Stimulated activated CD4-positive, alpha-beta T cell treated with anti-CD3 and anti-CD28 coated beads, Interleukin-2, amount 100 ng/mL, for 24 hours (primary cell): ENCODE measurements at places on chromosomes 13 and 19.

- DNase-seq: no peak
Measured at GRCh38 chr13:113822956-113823744, 40.7 kb downstream of the GAS6 start.

GRCh38 chr19:45767410-45767880 lies 1.6 kb downstream of the SIX5 start:
- no peak for DNase-seq

DNA sequence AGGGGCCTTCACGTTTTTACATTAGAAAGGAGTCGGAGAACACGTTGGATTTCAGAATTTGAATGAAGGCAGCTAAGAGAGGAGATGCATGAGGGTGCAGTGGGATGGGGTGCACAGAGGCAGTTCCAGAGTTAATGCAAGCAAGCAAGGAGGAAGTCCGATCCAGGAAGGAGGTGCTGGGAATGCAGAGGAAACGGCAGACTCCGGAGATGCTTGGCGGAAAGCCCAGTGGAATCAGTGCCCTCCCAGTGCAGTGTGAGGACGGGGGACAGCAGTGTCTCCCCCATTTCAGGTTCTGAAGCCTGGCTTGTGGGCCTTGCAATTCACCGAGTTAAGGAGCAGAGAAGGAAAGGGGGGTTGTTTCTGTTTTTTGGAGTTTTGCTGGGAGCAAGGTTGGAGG lies 100.4 kb downstream of the COL4A2 start:
- no peak for DNase-seq

DNA sequence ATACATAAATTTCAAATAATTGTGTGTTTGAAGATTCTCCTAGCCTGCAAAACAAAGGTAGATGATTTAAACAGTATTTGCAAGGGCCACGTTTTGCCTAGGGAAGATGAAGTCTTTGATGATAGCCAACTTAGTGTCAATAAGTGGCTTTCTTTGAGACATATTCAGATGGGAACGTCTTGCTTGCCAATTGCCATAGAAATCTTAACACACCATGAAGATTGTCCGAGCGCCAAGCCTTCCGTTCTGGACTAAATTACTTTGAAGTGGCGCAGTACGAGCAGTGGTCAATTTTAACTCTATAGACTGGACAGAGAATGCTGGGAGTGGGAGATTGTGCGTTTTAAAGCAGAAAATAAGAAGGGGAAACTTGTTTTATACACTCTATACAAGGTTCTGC lies 9.9 kb downstream of the ZIC5 start:
- no peak for DNase-seq

GRCh38 chr13:31538067-31539042 lies 201.0 kb upstream of the RXFP2 start:
- no peak for DNase-seq

GRCh38 chr19:756236-756635 lies 5.3 kb downstream of the MISP start:
- DNase-seq: peak; percentile 25

DNA sequence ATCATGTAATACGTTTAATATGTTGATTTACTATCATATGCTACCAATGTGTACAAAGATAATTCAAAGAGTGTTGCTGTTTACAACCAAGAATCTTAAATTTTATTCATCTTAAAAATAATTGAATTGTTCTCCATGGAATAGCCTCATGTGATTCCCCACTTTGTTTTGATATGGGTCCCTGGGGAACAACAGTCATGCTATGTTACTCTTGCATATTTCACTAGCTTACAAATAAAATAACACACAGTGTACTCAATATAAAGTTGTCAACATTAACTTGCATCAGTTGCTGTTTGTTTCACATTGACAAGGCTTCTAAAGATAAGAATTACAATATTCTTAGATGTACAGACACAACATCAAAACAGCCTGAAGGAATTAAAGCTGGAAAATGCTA lies 2.3 kb downstream of the ENOX1 start:
- no peak for DNase-seq

GRCh38 chr13:109361562-109362289 lies 424.7 kb downstream of the IRS2 start:
- DNase-seq: no peak

- DNase-seq: no peak
Measured at GRCh38 chr19:39381910-39382611, 8.8 kb downstream of the PAF1 start.

- no peak for DNase-seq
Measured at GRCh38 chr13:34696296-34696695, 245.8 kb upstream of the NBEA start.

DNA sequence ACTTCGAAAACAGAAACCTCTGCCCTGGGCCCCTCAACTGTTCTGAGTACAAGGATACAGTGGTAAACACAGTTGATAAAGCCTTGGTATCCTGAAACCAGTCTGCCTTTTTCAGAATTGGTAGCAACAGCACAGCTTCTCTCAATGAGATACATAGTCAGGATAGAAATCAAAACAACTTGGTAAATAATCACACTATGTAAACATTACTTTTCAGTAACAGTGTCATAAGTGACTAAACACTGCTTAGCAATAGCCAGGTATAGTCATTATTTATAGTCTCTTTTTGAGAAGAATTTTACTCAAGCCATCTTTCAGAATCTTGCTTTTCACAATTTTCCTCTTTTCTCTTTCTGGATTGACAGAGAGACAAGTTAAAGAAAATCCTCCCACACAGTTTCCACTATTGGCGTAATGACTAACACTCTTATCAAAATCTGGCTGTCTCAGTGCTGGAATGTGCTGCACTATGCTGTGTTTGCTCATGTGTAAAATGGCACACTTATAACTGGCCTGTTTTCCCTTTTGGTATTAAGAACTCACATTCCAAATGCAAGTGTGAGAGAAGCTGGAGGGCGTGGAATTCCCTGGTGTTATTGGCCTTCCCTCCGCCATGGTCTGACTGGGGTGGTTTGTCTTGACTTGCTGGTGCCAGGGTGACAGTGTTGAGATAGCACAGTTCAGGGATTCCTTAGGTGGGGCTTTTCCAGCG lies 368.8 kb downstream of the TDRD3 start:
- no peak for DNase-seq
